ENCODE measurements at places on chromosomes 12 and 14.

GRCh38 chr12:6084261-6084968 is 40.1 kb downstream of the VWF start:
- peak overlapping the region; percentile 14 for H3K4me3 ChIP-seq
- no peaks in the 10 kb centered on the region for H3K27me3 ChIP-seq
- no peaks in the 10 kb centered on the region for H3K36me3 ChIP-seq
- H3K27ac ChIP-seq: peak overlapping the region; percentile 80
- H3K4me1 ChIP-seq: peaks cover 34% of the 10 kb centered on the region

DNA sequence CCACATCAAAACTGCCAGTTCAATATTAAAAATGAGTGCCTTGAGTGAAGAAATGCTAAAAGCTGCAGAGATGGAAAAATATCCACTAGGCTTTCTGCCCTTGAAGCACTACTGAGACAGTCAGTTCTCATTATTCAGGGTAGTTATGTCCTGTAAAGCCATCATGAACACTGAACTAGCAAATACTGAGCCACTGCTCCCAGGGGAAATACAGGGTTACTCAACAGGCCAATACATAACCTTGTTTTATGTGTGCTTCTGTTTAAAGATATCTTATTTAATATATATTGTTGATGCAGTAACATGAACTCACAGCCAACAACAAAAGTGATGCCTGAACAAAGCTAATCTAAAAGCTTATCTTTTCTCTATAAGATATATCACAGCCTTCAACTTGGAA is 3.3 kb downstream of the RAD52 start:
- DNase-seq: no peak
- H3K4me3 ChIP-seq: no peak overlapping the region
- no peaks in the 10 kb centered on the region for H3K27me3 ChIP-seq
- no peak overlapping the region for H3K27ac ChIP-seq
- H3K4me1 ChIP-seq: peaks cover 6% of the 10 kb centered on the region

DNA sequence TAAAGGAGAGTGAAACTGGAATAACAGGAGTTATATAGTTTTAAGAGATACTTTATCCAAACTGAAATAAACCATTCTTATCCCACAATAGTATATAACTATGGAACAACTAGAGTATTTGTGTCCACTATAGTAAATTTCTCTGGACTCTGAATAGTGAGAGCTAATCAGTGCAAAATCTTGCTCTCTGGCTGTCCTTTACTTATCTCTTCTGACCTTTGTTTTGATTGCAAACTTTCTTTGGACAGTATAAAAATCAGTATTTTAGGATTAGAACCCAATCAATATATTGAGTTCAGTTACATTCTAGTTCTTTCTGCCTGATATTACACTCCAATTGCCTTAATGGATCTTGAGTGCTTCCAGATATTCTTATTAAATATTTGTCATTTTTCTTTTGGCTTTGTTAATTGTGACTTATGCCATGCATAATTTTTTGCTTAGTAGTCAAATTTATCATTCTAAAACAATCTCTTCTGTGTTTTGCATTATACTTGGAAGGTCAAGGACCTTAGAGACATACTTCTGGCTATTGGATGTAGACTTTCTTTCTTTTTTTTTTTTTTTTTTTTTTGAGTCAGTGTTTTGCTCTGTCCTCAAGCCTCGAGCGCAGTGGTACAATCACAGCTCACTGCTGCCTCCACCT is 89.9 kb upstream of the AMN1 start:
- H3K27me3 ChIP-seq: no peaks in the 10 kb centered on the region
- DNase-seq: no peak
- no peaks in the 10 kb centered on the region for H3K36me3 ChIP-seq
- H3K4me3 ChIP-seq: no peak overlapping the region
- no peaks in the 10 kb centered on the region for H3K4me1 ChIP-seq

DNA sequence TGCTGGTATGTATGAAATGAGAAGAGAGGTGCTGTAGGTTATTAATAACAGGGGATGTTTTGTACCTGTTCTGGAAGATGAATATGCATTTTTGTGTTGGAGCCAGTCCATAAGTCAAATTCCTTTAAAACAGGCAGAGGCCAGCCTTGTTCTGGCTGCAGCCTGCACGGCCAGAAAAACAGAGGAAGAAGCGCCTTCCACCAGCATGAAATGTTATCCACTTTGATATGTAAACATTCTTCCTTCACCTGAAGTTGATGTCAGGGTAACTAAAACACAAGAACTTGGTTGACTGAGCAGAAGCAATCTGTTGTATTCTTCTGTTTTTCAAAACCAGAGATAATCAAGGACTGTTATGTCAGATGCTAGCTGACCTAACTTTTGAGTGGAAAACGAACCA is 237.9 kb upstream of the PLEKHG7 start:
- H3K4me3 ChIP-seq: no peak overlapping the region
- no peaks in the 10 kb centered on the region for H3K36me3 ChIP-seq
- H3K4me1 ChIP-seq: peaks cover 37% of the 10 kb centered on the region
- no peak overlapping the region for H3K27ac ChIP-seq
- H3K27me3 ChIP-seq: no peaks in the 10 kb centered on the region

- H3K27me3 ChIP-seq: no peaks in the 10 kb centered on the region
- H3K27ac ChIP-seq: no peak overlapping the region
- peaks cover 7% of the 10 kb centered on the region for H3K4me1 ChIP-seq
- no peak for DNase-seq
- no peak overlapping the region for H3K4me3 ChIP-seq
- no peaks in the 10 kb centered on the region for H3K36me3 ChIP-seq
Measured at GRCh38 chr12:131139363-131140068, 185.8 kb downstream of the ADGRD1 start.

DNA sequence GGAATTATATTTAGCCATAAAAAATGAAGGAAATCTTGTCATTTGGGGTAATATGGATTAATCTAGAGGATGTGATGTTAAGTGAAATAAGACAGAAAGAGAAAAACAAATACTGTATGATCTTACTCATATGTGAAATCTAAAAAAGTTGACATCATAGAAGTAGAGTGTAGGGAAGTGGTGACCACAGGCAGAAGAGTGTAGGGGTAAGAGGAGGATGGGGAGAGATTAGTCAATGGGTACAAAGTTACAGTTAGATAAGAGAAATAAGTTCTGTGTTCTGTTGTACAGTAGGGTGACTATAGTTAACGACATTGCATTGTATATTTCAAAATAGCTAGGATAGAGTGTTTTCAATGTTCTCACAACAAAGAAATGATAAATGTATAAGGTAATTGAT is 87.0 kb downstream of the TSHR start:
- no peaks in the 10 kb centered on the region for H3K36me3 ChIP-seq
- no peaks in the 10 kb centered on the region for H3K4me1 ChIP-seq
- no peak for DNase-seq
- H3K27me3 ChIP-seq: no peaks in the 10 kb centered on the region
- no peak overlapping the region for H3K27ac ChIP-seq

GRCh38 chr14:92173668-92174067 is 51.9 kb downstream of the CPSF2 start:
- no peaks in the 10 kb centered on the region for H3K36me3 ChIP-seq
- H3K4me1 ChIP-seq: no peaks in the 10 kb centered on the region
- no peak for DNase-seq
- H3K27ac ChIP-seq: no peak overlapping the region

DNA sequence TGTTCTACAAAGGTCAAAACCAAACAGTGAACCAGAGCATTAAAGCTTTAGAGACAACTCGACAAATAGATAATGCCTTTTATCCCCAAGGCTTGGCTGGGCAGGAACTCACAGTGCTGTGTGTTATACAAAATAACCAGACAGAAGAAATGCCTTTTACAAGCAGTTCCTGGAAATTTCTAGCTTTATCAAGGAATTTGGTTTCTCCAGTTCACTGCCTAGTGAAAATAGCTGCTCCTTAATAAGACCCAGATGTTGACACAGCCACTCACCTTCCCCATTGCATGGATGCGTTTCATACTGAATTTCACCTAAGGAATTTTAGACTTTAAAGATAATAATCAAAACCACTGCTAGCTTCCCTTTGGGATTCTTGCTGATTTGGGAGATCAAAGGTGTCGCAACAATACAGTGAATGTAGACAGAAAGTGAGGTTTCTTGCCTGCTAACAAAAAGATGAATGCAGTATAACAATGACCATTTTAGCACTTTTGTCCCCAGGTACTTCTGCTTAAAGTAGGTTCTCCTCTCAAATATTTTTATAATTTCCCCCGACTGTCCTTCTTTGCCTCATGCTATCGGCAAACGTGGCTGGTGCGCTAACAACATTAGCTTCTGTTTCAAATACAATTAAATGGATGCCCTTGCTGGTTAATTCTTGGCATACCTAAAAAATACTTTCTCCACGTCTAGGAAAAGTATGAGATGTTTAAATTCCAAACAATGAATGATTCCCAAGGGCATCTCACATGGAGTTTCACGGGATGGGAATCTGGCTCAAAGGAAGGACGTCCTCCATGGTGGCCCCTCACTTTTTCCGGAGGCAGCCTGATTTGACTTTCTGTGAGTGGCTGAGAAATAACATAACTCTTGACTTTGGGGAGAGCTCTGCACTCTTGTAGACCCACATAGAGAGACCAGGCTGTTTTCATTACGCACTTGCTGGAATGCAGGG is 162.4 kb downstream of the C12orf75 start:
- H3K36me3 ChIP-seq: no peaks in the 10 kb centered on the region
- no peak overlapping the region for H3K27ac ChIP-seq
- no peak overlapping the region for H3K4me3 ChIP-seq
- no peak for DNase-seq
- no peaks in the 10 kb centered on the region for H3K27me3 ChIP-seq

DNA sequence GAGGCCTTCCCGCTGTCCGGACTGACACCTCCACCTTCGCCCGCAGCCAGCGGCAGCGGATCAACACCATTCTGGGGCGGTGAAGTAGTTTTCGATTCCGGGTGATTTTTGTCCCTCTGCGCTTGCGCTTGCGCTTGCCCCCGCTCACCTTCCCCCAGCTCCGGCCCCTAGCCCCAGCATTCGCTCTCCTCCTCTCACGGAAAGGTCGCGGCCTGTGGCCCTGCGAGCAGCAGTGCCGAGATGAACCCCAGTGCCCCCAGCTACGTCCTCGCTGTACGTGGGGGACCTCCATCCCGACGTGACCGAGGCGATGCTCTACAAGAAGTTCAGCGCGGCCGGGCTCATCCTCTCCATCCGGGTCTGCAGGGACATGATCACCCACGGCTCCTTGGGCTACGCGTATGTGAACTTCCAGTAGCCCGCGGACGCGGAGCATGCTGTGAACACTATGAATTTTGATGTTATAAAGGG is 22.7 kb upstream of the SRGAP1 start:
- no peaks in the 10 kb centered on the region for H3K4me1 ChIP-seq
- no peak overlapping the region for H3K27ac ChIP-seq
- H3K27me3 ChIP-seq: no peaks in the 10 kb centered on the region
- no peaks in the 10 kb centered on the region for H3K36me3 ChIP-seq

DNA sequence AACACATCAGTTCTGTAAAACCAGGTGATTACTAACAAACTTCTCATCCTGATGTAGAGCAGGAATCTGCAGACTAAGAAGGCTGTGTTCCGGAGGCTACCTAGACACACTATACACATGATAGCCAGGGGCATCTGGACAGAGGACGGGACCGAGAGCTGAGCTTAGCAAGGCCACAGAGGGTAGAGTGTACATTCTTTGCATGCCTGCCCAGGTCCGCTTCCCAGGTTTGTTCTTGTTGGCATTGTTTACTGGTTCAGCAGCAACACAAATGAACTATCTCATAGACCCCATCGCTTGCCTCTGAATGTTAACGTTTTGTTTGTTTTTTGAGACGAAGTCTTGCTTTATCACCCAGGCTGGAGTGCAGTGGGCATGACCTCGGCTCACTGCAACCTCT is 17.7 kb upstream of the TEAD4 start:
- no peaks in the 10 kb centered on the region for H3K27me3 ChIP-seq
- no peak for DNase-seq
- no peak overlapping the region for H3K27ac ChIP-seq
- H3K4me3 ChIP-seq: no peak overlapping the region
- H3K36me3 ChIP-seq: no peaks in the 10 kb centered on the region
- no peaks in the 10 kb centered on the region for H3K4me1 ChIP-seq

- peak; percentile 24 for DNase-seq
- H3K27ac ChIP-seq: no peak overlapping the region
- peaks cover 30% of the 10 kb centered on the region for H3K27me3 ChIP-seq
- no peaks in the 10 kb centered on the region for H3K36me3 ChIP-seq
Measured at GRCh38 chr12:51819736-51820525, 28.6 kb downstream of the FIGNL2 start.

GRCh38 chr12:1457901-1458300 is 136.5 kb downstream of the FBXL14 start:
- H3K4me1 ChIP-seq: peaks cover 3% of the 10 kb centered on the region
- no peak overlapping the region for H3K4me3 ChIP-seq
- no peak overlapping the region for H3K27ac ChIP-seq
- H3K27me3 ChIP-seq: no peaks in the 10 kb centered on the region

DNA sequence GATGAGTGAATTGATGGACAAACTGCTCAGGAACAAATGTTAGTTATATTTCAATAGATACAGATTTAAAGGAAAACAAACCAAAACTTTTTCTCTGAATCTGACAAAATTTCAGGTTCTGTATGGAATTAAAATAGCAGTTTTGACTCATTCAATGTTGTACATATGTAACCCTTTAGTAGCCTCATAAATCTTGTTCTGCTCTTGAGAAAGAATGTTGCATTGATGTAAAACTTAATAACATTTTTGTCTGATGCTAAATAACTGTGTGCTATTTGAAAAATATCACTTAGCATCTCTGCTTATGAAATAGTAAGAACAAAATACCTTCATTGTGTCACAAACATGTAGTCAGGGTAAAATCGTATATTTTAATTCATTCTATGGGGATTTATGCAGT is 168.9 kb upstream of the NOVA1 start:
- no peak overlapping the region for H3K27ac ChIP-seq
- H3K4me3 ChIP-seq: no peak overlapping the region
- peaks cover 12% of the 10 kb centered on the region for H3K4me1 ChIP-seq
- no peaks in the 10 kb centered on the region for H3K36me3 ChIP-seq
- no peak for DNase-seq
- H3K27me3 ChIP-seq: no peaks in the 10 kb centered on the region

DNA sequence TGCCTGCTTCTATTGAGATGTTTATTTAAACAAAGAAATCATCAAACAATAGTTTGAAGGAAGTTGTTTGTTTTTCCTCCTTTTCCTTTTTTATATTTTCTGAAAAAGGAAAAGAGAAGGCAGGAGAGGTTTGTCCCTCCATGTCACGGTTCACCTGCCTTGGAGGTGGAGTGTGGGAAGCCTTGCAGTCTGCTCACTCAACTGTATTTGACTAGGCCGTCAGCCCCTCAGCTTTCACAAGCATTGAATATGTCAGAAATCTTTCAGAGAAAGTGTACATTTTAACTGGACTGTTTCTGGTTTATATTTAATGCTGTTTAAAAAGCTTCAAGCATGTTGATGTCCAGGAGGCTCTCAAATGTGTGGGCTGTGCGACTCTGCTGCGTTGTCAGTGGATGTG is 370.4 kb downstream of the NPAS3 start:
- no peak for DNase-seq
- H3K4me1 ChIP-seq: peaks cover 19% of the 10 kb centered on the region
- no peaks in the 10 kb centered on the region for H3K36me3 ChIP-seq
- H3K4me3 ChIP-seq: no peak overlapping the region
- no peak overlapping the region for H3K27ac ChIP-seq
- H3K27me3 ChIP-seq: no peaks in the 10 kb centered on the region

DNA sequence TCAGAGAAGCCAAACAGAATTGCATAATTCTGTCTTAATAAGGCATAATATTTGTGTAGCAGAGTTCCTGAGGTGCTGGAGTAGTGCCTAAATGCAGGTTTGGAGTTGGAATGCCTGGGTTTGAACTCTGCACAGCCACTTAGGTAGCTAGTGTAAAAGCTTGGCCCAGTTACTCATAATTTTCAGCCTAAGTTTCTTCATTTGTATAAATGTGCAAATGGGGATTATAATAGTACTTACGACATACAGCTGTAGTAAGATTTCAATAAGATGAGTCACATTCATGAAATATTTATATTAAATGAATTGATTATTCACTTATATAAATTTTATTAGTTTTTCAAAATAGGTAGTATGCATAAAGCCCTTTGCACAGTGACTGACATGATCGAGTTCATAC is 175.8 kb downstream of the DERA start:
- no peaks in the 10 kb centered on the region for H3K27me3 ChIP-seq
- no peaks in the 10 kb centered on the region for H3K4me1 ChIP-seq
- no peak overlapping the region for H3K4me3 ChIP-seq
- no peak overlapping the region for H3K27ac ChIP-seq
